RCC 7860 (cell line): ENCODE measurements at places on chromosomes 7 and 10.

DNA sequence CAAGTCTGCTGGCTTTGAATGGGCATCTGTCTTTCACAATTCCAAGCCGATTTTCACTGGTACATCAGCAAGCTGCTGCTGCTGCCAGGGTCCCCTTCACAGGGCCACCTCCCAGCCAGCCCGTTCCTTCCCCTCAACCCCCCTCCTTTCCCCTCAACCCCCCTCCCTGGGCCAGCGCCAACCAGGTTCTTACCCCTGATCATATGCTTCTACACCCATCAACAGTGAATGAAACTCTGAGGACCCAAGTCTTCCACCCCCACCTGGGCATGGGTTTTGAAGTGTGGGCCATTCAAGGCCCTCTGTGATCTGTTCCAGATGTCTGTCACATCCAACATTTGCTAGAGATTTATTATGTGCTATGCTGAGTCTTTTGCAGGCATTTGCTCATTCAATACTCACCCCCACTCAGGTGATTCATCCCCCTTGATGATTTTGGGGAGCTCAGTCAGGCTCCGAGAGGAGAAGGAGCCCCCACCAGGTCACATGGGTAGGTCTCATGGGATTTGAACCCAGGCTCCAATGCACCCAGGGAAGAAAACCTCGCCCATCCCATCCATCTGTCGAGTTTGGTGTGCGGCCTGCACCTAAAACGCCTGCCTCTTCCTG is 52.7 kb upstream of the FOXK1 start:
- no peak for DNase-seq

- DNase-seq, result no peak
Measured at GRCh38 chr7:158771-159170, 33.6 kb upstream of the FAM20C start.

DNA sequence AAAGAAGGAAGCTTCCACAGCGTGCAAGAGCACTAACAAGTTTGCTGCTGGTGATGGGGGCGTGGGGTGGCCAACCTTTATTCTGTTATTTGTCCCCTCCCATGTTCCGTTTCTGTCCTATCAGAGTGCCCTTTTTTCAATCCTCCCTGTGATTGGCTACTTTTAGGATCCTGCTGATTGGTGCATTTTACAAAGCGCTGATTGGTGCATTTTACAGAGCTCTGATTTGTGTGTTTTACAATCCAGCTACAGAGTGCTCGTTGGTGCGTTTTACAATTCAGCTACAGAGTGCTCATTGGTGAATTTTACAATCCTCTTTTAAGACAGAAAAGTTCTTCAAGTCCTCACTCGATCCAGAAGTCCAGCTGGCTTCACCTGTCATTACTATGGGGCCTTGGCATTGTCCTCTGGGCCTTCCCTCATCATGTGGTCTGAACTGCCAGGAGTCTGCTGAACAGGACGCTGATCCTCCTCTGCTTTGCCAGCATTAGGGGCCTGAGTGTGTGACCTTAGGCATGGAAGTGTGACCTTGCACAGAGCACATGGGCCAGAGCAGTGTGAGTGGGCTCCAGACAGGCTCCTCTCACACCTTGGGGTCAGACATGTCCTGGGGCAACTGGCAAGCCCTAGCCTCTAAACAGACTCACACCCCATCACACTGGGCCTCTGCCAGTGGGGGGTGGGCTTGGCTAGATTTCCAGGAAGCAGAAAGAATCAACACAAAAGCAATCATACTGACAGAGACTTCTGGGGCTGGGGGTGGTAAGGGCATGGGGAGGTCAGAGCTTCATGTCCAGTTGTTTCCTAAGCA is 167.4 kb downstream of the PTPN20 start:
- no peak for DNase-seq

DNA sequence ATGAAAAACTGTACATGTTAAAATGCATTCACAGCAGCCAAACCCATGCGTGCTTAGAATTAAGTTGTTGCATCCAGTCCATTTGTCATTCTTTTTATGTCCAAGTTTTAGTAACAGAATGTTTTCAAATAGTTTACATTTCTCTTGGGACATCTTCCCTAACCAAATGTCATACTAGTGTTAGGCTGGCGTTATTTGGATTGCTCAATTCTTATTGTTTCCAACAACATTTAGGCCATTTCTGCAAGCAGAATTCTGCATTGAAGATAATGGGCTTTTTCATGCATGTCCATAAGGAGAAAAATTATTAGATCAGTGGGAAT is 203.0 kb downstream of the HIBADH start:
- no peak for DNase-seq

GRCh38 chr10:3868271-3868664 is 83.3 kb upstream of the KLF6 start:
- DNase-seq, result no peak

DNA sequence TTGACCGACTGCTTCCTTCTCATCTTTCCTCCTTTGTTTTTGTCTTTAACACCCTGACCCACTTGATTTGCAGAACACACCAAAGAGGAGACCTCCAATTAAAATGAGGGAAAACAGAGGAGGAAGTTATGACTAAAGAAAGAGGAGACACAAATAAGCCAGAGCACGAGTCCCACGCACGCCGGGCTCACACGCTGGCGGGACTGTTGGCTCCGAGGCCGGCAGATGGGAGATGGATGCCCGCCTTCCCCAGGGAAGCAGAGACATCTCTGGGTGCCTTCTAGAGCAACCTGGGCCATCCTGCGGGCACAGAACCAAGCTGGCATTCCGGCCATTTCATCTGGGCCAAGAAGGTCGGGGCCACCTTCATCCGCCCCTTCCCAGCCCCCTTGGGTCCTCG is 5.6 kb downstream of the ADGRA1 start:
- DNase-seq, result no peak

GRCh38 chr10:68871731-68872342 is 29.3 kb upstream of the DDX50 start:
- peak; percentile 56 for DNase-seq

GRCh38 chr7:132261327-132262159 is 314.7 kb downstream of the PLXNA4 start:
- DNase-seq, result no peak

GRCh38 chr7:94174956-94175355 is 170.8 kb upstream of the BET1 start:
- DNase-seq, result no peak

DNA sequence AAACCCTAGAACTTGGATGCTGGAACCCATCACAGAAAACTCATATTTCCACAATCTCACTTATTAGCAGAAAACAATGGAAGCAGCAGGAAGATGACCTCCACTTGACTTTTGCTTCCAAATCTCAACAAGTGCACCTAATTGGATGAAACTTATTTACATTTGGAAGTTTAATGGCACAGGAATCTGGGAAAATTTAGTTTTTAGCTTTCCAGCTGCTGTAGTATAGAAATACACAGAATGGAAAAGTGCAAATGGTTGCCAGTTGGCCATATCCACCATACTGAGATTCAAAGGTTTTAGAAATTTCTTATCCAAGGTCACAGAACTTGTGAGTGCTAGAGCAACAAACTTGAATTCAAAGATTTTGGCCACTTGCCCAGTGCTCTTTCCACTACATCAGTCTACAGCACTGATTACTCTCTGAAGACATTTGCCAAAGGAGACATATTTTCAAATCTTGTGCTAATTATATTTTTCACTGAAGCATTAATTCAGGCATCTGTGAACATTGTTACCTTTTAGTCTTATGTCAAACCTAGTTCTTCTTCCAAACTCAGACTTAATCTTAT is 9.3 kb upstream of the AHR start:
- no peak for DNase-seq

DNA sequence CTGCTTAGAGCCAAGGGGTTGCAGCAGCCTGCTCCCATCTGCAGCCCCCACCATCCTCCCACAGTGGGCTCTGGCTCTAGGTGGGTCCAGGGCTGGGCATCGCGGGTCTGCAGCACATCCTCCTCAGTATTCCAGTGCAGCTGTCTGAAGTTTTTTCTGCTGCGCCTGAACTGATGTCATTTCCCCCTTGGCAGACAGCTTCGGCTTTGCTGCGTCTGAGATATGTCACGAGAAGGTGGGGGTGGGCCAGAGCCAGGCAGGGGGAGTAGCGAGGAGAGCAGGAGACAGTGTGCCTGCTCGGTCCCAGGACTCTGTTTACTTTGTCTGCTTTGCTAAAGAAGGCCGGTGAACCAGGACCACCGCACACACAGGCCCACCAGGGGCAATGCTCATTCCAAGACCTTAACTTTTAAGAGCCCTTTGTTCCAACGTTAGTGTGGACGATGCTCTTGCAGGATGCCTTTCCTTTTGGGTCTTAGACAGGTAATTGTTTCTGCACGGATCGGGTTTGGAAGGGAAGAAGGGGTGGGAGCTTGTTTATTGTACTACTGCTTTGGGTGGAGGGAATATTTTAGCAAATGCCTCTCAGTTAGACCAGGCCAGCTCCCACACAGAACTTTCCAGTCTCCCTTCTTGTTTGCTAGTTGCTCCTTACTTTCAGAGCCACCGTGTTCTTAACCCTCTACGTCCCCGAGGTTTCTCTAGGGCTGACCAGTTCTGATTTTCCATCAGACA is 32.4 kb downstream of the WBP1L start:
- no peak for DNase-seq

DNA sequence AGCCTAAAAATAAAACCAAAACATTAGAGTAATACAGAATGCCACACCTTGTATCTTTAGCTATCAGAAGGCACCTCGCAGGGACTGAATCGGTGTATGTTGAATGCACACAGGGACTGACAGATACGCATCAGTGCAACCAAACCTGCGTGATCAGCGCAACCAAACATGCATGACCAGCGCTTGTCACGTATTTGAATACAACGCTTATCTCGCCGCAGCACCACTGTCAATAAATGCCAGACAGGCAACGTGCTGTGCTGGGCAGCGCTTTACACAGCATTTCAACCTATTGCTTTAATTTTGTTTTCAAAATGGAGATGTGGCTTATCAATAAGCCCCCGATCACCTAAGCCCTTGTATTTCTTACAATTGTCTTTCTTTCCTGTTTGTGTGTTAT is 242.4 kb downstream of the SFMBT2 start:
- DNase-seq, result no peak

GRCh38 chr10:1461016-1461415 is 276.3 kb downstream of the ADARB2 start:
- no peak for DNase-seq

DNA sequence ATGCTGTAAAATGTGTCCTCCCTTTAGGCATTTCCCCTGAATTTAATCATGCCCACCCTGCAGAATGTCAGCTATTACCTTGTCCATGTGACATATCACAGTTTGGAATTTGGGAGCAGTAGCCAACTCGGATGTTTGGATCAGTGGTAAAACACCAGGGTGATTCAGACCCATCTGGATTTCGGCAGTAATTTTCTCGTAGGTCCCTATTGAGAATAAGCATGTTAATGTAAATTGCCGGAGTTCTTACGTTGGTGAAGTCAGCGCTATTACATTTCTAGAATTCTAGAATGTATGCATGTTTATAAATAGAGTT is 44.1 kb downstream of the HGF start:
- DNase-seq, result peak; percentile 38

- peak; percentile 55 for DNase-seq
Measured at GRCh38 chr7:25389489-25390106, 161.3 kb upstream of the NPVF start.

DNA sequence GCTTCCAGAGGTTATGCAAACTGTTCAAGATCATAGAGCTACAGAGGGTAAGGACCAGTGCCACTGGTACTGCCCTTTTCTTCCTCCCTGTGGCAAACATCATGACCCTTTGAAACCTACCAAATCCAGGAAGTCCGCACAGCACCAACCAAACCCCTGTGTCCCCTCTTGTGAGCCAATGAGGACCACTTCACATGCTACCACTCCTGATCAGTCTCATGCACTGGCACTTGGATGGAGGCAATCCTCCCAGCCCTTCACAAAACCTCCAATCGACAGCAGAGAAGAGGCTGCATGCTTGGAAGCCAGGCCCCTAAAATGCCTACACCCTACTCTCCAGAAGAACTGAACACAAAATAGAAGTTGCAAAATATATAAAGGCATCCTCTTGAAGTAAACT is 248.0 kb downstream of the TNS3 start:
- DNase-seq, result no peak

DNA sequence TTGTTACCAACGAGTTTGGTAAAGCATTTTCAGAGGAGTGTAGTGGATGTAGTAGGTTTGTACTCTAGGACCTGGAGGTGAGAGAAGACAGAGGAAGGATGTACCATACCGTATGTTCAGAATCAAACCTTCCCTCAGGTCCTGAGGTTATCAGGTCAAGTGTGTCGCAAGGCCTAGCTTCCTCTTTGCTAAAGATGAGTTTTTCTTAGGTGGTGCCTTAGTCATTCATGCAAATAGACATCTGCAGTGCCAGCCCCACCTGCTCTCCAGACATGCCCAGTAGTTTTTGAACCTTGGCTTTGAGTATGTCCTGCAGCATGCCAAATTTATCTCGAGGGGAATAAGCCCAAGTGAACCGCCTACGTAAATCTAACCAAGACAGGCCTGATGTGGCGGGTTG is 71.3 kb downstream of the HDAC9 start:
- DNase-seq, result no peak

DNA sequence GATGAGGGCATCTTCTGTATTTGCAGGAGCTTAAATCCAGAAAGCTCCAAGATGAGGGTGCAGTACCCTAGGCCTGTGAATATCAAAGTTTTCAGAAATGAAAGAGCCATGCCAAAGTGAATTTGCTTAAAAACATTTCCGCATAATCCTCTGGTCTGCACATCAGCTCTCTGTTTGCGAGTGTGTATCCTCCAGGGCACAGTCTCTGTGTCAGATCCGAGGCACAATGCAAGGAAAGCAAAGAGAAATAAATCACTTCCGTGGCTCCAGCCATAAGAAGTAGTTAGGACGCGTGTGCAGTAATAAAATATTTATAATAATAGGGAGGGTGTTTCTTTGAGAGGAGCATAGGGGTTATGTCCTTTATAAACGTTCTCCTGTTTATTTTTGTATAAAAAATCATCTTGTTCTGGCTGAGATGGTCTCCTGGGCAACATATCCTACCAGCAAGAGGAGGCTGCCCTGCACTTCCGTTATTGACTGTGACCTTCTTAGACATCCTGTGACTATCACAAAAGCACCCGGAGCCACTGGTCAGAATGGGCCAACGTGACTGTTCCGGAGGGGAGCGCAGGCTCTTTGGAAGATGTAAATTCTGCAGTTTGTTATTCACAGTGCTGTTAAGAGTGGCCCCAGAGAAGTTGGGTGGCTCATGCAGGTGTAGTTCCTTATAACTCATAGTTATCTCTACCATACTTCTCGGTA is 667.6 kb upstream of the FOXK1 start:
- DNase-seq, result no peak

DNA sequence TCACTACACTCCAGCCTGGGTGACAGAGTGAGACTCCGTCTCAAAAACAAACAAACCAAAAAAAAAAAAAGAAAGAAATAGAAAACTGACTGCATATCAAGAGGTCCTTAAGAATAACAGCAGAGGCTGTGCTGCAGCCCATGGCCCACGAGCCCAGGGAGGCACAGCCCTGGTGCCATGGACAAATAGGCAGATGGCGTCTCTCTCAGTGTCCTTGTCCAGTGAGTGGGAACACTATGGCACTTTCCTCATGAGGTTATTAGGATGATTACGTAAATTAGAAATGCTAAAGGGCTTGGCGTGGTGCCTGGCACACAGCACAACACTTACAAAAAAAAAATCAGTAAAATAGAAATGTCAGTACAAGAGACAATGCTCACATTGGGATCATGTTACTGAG is 33.4 kb upstream of the PFKP start:
- no peak for DNase-seq

GRCh38 chr10:71090330-71090729 is 122.0 kb upstream of the UNC5B start:
- DNase-seq, result no peak

GRCh38 chr7:50121286-50121685 is 28.2 kb upstream of the ZPBP start:
- no peak for DNase-seq

GRCh38 chr10:35890676-35891495 is 248.8 kb upstream of the FZD8 start:
- DNase-seq, result no peak
